ENCODE measurements at places on chromosomes 1 and 21.

DNA sequence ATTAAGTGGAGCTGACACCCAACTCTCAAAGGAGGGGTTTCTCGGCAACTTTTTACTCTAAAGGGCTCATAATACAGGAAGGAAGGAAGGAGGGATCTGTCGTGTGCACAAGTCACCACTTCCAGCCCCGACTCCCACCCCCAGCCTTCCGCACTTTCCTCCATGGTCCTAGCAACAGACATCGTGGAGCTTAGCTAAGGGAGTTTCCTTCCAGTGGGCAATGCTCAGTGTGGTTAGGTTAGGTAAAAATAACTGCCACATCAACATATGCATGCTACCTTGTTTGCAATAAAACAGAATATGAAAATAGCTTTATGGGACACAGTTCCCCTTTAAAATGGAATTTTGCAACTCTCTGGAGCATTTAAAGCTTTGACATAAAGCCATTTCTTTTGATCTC, 35.2 kb downstream of the KANK4 start:
- no peak for DNase-seq

DNA sequence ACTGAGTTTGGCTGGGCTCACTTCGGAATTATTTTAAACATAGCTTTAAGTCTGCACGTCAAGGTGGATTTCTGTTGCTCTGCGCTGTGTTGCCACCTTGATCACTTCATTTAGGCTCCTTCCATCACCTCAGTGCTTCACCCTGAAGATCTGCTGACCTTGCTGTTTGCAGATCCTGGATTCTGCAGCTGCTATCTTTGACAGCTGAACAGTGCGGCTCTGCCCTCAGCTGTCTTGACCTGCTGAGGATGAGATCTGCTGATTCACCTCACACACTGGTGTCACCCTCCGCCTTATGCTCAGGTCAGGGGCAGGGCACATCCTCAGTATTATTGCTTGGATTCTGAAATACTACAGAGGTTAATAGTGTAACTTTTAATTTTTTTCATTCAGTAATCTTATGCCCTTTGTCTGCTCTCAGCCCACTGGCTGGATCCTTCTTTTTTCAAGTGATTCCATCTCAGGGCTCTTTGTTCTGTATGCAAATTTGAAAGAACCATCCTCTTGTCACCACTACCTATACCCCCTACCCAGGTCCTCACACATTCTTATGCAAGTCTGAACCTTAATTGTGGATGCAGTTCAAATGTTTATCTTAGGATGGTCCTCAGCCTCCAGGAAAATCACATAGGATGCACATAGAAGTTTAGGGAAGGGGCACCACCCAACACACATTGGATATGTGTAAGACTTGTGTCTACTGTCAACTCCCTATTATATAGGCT, 364.0 kb downstream of the OLFM3 start:
- no peak for DNase-seq

GRCh38 chr21:33236766-33237165, 7.0 kb downstream of the IFNAR2 start:
- DNase-seq: no peak

DNA sequence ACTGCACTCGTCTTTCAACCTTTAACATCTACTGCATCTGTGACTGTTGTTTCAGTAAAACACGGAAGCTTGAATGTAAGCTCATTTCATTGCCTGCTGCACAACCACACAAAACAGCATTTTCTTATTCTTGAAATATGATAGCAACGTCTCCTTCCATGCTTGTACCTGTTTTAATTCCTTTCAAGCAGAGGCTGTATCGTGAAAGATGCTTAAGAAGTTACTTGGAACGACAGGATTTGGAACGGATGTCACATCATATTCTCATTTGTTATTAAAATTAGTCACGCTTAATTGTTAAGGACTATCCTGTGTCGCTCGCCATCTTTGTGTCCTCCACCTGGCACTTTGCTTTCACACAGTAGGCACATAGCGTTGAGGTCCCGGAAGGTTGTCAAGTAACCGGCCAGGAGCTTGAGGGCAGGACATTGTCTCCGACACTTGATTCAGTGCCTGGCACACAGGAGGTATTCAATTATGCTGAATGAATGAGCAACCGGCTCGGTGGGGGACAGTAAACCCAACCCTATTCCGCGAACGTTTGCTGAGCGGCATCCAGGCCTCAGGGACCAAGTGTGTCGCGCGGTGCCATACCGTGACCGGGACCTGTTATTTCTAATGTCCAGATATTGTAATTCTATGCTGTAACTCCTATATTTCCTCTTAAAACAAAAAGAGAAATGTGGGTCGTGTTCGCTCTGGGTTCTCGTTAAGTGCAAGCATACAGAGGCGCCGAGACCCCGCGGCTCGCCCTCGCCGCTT, 499 bp upstream of the SH3GLB1 start:
- DNase-seq: peak; percentile 19

DNA sequence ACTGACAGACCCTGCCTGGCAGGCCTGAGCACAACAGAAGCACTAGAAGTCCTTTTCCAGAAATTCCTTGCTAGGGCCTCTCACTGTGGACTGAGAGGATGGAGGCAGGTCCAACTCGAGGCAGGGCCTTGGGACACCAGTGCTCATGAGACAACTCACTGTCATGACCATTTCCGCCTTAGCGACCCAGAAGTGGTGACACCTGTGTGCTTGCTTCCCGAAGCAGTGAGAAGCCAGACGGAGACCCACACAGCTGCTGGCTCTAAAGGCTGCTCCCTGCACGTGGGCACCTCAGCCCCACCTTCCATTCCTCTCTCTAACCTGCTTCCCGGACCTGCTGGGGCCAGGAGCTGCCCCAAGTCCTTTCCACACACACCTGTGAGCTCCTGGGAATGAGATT, 33.0 kb downstream of the KCNC4 start:
- DNase-seq: no peak

DNA sequence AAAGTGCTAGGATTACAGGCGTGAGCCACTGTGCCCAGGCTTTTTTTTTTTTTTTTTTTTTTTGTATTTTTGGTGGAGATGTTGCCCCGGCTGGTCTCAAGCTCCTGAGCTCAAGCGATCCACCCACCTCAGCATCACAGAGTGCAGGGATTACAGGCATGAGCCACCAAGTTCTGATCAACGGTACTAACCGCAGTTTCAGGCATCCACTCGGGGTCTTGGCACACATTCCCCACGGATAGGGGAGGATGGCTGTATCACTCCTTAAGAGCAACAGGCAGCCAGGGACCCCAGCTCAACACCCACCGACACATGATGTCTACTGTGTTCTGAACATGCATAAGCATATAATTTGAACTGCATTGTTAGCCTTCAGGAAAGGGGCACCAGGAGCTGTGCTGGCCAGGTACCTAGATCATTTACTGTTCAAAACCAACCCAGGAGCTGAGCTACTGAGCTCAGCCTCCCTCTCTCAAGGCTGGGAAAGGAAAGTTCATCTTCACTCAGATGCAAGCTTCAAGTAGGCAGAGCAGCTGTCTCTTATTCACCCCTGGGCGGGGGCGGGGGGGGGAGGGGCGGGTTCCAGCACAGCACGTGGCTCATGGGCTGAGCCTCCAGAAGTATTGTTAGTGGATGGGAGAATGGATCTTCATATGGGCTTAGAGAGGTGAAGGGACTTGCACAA, 24.7 kb downstream of the CAPZB start:
- DNase-seq: no peak

DNA sequence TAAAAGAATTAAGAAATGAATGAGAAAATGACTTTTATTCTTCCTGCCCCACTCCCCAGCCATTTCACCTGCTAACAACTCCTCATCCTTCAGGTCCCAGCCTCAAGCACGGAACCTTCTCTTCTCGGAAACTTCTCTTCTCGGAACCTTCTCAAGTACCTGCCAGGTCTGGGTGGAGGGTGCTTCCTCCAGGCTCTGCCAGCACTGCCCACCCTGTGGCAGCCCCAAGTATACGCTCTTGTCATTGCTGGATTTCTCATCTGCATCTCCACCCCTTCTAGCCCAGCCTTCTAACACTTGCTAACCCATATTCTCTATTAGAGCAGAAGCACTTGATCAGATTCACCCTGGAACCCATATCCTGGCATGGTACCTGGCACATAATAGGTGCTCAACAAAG, 3.9 kb upstream of the IFFO2 start:
- DNase-seq: no peak

DNA sequence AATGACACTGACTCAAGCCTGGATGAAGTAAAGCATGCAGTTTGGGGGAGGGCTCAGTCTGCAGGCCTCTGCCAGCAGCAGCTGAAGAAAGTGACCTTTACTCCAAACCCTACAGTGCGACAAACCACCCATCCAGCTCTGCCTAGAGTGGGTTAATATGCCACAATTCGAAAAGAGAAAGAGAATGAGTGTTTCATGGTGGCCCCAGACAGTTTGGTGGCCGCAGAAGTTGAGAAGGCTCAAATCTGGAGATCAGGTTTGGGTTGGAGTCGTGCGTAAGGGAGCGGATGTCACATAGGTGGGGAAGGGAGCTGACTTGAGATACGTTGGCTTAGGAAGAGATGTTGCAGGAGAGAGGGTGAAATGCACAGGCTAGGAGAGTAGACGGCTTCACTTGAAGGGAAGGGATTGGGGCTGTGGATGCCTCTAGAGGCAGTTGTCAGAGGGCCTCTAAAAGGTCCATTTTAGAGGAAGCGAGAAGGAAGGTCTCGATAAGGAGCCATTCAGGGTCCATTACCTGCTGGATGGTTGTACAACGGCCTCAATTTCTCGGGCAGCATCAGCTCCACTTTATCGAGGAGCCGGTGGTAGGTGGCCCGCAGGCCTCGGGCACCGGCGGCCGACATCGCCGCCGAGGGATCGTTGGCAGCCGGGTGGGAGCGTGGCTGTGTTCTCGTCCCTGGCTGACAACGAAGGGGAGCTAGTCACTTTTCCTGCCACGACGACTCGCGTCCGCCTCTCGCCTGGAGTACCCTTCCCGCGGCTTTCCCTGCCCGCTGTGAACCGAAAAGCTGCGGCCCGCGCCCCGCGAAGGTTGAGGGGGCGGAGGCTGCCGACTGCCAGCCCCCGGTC, 1.0 kb upstream of the DCAF6 start:
- DNase-seq: peak; percentile 0

- DNase-seq: no peak
Measured at GRCh38 chr1:229378586-229379367, 35.9 kb upstream of the CCSAP start.

- DNase-seq: no peak
Measured at GRCh38 chr1:20552728-20553445, 514 bp downstream of the FAM43B start.

- DNase-seq: no peak
Measured at GRCh38 chr1:223364685-223365382, 858 bp upstream of the SUSD4 start.

- no peak for DNase-seq
Measured at GRCh38 chr21:42340187-42341050, 10.4 kb downstream of the TFF2 start.

GRCh38 chr1:66355756-66356155, 178.2 kb upstream of the SGIP1 start:
- DNase-seq: no peak

GRCh38 chr1:153465811-153466636, 5.6 kb upstream of the S100A7 start:
- DNase-seq: peak; percentile 28

DNA sequence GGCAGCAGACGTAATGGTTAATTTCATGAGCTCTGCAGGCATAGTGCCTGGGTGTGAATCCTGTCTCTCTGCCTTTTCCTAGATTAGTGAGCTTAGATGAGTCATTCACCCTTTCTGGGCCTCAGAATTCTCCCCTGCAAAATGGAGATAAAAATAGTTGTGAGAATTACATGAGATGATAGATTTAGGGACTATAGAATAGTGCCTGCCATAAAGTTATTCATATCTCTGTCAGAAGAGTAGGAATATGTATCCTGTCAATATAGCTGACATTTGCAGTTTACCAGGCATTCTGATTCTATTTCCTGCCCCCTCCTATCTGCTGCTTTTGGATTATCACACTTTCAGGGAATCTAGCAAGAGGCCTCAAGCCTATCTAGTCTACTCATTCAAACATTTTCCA, 112.0 kb downstream of the PDE4B start:
- DNase-seq: no peak

GRCh38 chr1:46606255-46606965, 2.3 kb upstream of the MKNK1 start:
- DNase-seq: no peak

DNA sequence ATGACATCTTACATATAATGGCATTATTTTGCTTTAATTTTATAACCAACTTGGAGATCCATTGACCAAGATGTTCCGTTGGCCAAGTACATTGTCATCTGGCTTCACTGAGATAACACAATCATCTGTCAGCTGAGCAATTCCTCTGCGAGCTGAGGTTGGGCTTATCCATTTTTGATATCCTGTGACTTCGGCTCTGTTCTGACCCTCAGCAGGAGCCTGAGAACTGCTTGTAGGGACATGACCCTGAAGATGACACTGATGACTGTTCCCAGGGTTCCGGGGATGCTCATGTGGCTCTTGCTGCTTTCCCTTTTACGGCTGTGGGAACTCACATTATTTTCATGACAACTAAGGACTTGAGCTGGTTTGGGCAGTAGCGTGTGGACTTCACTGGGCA, 51.2 kb downstream of the TLR5 start:
- DNase-seq: no peak

DNA sequence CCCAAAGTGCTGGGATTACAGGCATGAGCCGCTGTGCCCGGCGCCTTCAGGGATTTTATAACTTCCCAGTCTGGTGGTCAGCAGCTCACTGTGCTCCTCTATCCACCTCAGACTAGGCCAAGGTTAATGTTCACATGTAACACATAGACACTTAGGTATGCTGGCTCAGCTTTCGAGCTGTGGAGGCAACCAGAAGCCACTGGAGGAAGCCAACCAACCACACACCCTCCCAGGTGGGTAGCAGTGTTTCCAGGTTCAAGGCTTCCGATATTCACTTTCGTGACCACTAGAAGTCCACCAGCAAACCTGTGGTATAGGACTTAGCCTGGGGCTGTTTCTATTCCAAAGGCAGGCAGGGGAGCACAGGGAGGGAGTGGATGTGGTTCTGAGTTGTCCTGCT, 255.9 kb upstream of the KIAA0040 start:
- no peak for DNase-seq

- DNase-seq: no peak
Measured at GRCh38 chr1:86429835-86430234, 5.9 kb downstream of the CLCA2 start.

- no peak for DNase-seq
Measured at GRCh38 chr1:44672961-44673674, 1.2 kb downstream of the TMEM53 start.

DNA sequence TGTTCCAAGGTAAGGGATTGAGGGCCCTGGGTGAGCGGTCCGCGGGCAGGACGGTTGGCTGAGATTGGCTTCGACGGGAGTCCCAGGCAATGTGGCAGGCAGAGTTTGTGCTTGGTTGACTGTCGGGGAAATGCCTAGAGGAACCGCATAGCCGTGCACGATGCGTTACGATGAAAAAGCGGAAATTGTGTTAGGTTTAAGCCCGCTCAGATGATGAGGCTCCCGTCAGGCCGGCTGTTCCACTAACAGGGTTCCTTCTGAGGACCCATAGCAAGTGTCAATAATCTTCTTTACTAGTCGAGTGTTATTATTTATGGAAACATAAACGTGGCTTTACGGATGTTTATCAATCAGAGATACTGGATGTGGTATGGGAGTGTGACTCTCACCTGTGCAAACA, 117.8 kb upstream of the COL6A1 start:
- DNase-seq: no peak

- DNase-seq: no peak
Measured at GRCh38 chr1:201888282-201889089, at the start of gene SHISA4. Gene SHISA4 (plus strand): TSS chr1:201888898. CDS start chr1:201888995, 97 bp downstream.

GRCh38 chr1:14403961-14404645, 194.4 kb upstream of the KAZN start:
- no peak for DNase-seq

Data from stimulated activated CD8-positive, alpha-beta memory T cell treated with anti-CD3 and anti-CD28 coated beads, Interleukin-4, amount 100 ng/mL, for 1 hour (primary cell).